ENCODE measurements at places on chromosomes 12 and 14. TPM values are rescaled to one million over a fixed set of nuclear protein-coding genes. Genes with fewer than 3 reads are reported as not detected.

The KRT82 gene
- not detected for total RNA-seq

The LBHD2 gene
- not detected for total RNA-seq

The FOXN4 gene
- total RNA-seq = not detected

The PCBP2 gene
- 960 TPM for total RNA-seq

The DCN gene
- total RNA-seq = not detected

The EPYC gene
- total RNA-seq = not detected

The ANKS1B gene
- 1.3 TPM for total RNA-seq

The DNAJC22 gene
- not detected for total RNA-seq

The TAC3 gene
- 0.57 TPM for total RNA-seq

The CD163L1 gene
- total RNA-seq = not detected

The SIX1 gene
- 0.31 TPM for total RNA-seq

The KCNK10 gene
- not detected for total RNA-seq

The ACOT6 gene
- total RNA-seq = not detected

The KLHL33 gene
- total RNA-seq = not detected

GRCh38 chr12:96130396-96131059 lies 63.6 kb upstream of the ELK3 start:
- peaks cover 15% of the 10 kb centered on the region for H3K27me3 ChIP-seq
- peaks cover 5% of the 10 kb centered on the region for H3K4me1 ChIP-seq
- no peak overlapping the region for H3K4me3 ChIP-seq
- DNase-seq = no peak
- no peak overlapping the region for H3K27ac ChIP-seq

DNA sequence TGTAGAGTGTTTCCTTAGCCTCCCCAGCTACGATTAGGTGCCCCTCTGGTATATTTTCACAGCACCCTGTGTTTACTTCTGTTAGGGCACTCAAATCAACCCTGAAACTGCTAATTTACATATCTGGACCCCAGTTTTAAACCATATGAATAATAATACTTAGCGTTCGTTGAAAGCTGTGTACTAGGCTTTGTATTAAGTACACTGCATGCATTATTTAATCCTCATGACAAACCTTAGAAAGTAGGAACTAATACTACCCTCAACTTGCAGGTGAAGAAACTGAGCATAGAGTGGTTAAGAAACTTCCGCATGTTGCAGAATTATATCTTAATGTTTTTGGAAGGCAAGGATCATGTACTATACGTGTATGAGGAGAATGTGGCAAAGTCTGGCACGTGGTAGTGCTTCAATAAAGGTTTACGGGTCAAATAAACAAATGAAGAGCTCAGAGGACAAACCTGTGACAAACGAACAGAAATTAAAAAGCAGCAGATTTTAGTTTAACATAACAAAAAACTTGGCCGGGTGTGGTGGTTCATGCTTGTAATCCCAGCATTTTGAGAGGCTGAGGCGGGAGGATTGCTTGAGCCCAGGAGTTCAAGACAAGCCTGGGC lies 22.2 kb upstream of the ARID2 start:
- H3K4me3 ChIP-seq = no peak overlapping the region
- H3K36me3 ChIP-seq = no peaks in the 10 kb centered on the region
- no peak overlapping the region for H3K27ac ChIP-seq
- DNase-seq = no peak
- no peaks in the 10 kb centered on the region for H3K4me1 ChIP-seq
- H3K27me3 ChIP-seq = no peaks in the 10 kb centered on the region

- H3K4me1 ChIP-seq = peaks cover 59% of the 10 kb centered on the region
- peak overlapping the region; percentile 96 for H3K27ac ChIP-seq
- H3K27me3 ChIP-seq = no peaks in the 10 kb centered on the region
- H3K4me3 ChIP-seq = peak overlapping the region; percentile 82
- H3K36me3 ChIP-seq = peaks cover 37% of the 10 kb centered on the region
- DNase-seq = peak; percentile 76
Measured at GRCh38 chr12:12716151-12716792, 896 bp upstream of the CDKN1B start.

- no peaks in the 10 kb centered on the region for H3K36me3 ChIP-seq
- DNase-seq = no peak
- peaks cover 14% of the 10 kb centered on the region for H3K4me1 ChIP-seq
- H3K27me3 ChIP-seq = peaks cover 67% of the 10 kb centered on the region
- H3K27ac ChIP-seq = no peak overlapping the region
Measured at GRCh38 chr12:125187780-125188741, 122.8 kb downstream of the AACS start.

- no peaks in the 10 kb centered on the region for H3K27me3 ChIP-seq
- H3K36me3 ChIP-seq = no peaks in the 10 kb centered on the region
- no peaks in the 10 kb centered on the region for H3K4me1 ChIP-seq
- no peak for DNase-seq
- H3K4me3 ChIP-seq = no peak overlapping the region
Measured at GRCh38 chr12:80634903-80635302, 72.5 kb upstream of the MYF6 start.

DNA sequence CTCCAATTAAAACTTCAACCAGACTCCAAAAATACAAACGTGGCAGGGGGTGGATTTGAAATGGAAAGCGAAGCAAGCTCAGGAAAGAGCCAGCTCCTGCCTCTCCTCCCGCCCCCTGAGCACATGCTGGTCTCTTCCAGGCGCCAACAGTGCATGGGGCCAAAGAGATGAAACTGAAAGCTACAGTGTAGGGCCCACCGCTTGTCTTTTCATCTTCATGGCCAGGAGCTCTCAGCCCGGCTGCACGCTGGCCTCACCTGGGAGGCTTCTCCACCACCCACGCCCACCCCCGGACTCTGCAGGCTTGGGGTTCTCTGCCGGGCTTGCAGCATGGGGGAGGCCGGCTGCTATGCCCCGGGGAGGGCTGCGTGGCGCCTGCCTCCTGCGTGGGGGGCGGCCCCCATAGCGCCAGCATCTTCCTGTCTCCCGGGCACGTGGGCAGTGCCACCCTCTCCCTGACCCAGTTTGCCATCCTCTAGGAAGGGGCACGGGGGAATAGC lies 2.0 kb downstream of the RIMBP2 start:
- H3K27ac ChIP-seq = no peak overlapping the region
- no peak overlapping the region for H3K4me3 ChIP-seq
- H3K27me3 ChIP-seq = peaks cover 45% of the 10 kb centered on the region
- no peaks in the 10 kb centered on the region for H3K4me1 ChIP-seq
- no peaks in the 10 kb centered on the region for H3K36me3 ChIP-seq

GRCh38 chr14:89357655-89358297 lies 59.3 kb downstream of the FOXN3 start:
- H3K4me1 ChIP-seq = peaks cover 17% of the 10 kb centered on the region
- no peak overlapping the region for H3K4me3 ChIP-seq
- no peak overlapping the region for H3K27ac ChIP-seq
- no peaks in the 10 kb centered on the region for H3K27me3 ChIP-seq
- peaks cover 17% of the 10 kb centered on the region for H3K36me3 ChIP-seq

DNA sequence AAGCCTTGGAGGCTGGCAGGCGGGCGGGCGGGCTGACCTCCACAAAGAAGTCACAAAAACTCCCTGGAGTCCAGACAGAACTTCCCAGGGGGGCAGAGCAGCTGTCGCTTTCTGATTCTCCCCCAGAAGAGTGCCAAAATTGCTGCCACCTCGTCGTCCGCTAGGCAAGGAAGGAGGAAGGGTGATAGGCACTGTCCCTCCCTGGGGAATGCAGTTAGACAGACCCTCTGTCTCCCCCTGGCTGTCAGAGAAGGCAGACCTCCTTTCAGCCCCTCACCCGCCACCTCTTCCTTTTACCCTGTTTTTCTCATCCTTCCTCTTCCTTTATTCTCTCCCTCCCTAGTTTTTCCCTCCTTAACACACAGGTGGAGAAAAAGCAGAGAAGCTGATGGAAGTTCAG lies 18.7 kb downstream of the GRIN2B start:
- no peaks in the 10 kb centered on the region for H3K4me1 ChIP-seq
- no peaks in the 10 kb centered on the region for H3K27me3 ChIP-seq
- H3K27ac ChIP-seq = no peak overlapping the region
- no peaks in the 10 kb centered on the region for H3K36me3 ChIP-seq
- no peak for DNase-seq

GRCh38 chr14:96203635-96204034 lies 1.0 kb upstream of the BDKRB2 start:
- H3K4me3 ChIP-seq = no peak overlapping the region
- no peaks in the 10 kb centered on the region for H3K36me3 ChIP-seq
- H3K27me3 ChIP-seq = peaks cover 13% of the 10 kb centered on the region
- no peak for DNase-seq
- H3K27ac ChIP-seq = no peak overlapping the region

DNA sequence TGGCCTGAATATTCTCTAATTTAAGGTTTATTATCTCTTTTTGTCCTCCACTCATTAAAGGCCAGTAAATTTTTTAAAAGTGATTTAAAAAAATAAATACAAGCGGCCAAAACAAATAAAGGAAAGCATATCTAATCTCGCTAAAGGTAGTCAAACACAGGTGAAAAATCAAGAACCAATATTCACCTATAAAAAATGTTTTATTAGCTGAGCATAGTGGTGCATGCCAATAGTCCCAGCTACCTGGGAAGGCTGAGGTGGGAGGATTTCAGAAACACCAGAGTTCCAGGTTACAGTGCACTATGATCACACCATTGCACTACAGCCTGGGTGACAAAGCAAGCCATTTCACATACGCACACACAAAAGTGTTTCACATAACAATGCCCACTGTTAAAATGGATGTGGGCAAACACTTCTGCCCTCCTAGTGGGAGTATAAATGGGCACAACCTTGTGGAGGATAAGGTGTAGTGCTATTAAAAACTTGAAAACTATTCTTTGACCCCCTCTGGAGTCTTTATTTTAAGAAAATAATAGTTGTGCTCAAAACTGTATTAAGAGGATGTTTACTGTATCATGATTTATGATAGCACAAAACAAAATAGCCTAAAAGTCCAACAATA lies 32.7 kb upstream of the NAP1L1 start:
- H3K36me3 ChIP-seq = no peaks in the 10 kb centered on the region
- no peak for DNase-seq
- H3K4me3 ChIP-seq = no peak overlapping the region
- no peaks in the 10 kb centered on the region for H3K4me1 ChIP-seq

DNA sequence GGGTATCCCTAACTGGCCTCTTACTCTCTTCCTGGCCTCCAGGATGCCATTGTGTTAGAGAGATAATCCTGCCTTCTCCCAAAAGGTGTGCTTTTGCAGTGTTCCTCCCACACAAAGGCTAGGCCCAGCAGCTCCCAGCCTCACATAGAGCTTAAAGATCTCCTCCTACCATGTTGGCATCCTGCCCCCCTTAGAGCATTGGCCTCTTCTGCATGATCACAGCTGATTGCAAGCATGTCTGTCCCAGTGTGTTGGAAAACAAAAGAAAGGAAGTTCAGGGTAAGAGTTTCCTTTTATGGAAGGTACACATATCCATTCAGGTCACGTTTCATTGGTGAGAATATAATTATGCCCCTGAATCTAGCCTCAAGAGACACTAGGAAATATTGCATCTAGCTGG lies 405.4 kb downstream of the TMTC2 start:
- H3K36me3 ChIP-seq = no peaks in the 10 kb centered on the region
- no peak overlapping the region for H3K4me3 ChIP-seq
- no peaks in the 10 kb centered on the region for H3K4me1 ChIP-seq
- no peak for DNase-seq
- H3K27me3 ChIP-seq = no peaks in the 10 kb centered on the region

- peak overlapping the region; percentile 87 for H3K4me3 ChIP-seq
- peaks cover 78% of the 10 kb centered on the region for H3K4me1 ChIP-seq
- H3K27ac ChIP-seq = peak overlapping the region; percentile 96
- no peaks in the 10 kb centered on the region for H3K27me3 ChIP-seq
- DNase-seq = no peak
Measured at GRCh38 chr14:61438497-61438859, 117.1 kb downstream of the PRKCH start.

DNA sequence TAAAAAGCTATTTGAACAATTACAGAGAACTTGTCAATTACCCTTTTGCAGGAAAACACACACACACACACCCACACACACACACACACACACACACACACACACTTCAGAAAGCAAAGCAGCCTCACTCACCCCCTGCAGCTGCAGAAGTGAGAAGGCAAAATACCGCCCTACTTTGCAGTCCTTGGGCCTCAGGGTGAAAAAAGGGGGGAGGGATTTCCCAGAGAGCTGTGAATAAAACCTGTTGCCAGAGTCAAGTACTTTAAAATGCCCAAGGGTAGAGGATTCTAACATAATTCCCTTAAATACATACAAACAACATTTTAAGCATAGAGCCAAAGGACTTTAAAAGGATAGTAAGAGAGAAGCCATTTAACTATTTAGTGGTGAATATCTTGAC lies 285.9 kb downstream of the MDGA2 start:
- no peaks in the 10 kb centered on the region for H3K27me3 ChIP-seq
- H3K4me1 ChIP-seq = no peaks in the 10 kb centered on the region
- no peaks in the 10 kb centered on the region for H3K36me3 ChIP-seq
- no peak for DNase-seq

GRCh38 chr14:71267007-71267513 lies 359.8 kb downstream of the PCNX1 start:
- DNase-seq = peak; percentile 67
- peaks cover 9% of the 10 kb centered on the region for H3K27me3 ChIP-seq
- H3K36me3 ChIP-seq = peaks cover 17% of the 10 kb centered on the region
- H3K27ac ChIP-seq = peak overlapping the region; percentile 63
- H3K4me1 ChIP-seq = peaks cover 32% of the 10 kb centered on the region

DNA sequence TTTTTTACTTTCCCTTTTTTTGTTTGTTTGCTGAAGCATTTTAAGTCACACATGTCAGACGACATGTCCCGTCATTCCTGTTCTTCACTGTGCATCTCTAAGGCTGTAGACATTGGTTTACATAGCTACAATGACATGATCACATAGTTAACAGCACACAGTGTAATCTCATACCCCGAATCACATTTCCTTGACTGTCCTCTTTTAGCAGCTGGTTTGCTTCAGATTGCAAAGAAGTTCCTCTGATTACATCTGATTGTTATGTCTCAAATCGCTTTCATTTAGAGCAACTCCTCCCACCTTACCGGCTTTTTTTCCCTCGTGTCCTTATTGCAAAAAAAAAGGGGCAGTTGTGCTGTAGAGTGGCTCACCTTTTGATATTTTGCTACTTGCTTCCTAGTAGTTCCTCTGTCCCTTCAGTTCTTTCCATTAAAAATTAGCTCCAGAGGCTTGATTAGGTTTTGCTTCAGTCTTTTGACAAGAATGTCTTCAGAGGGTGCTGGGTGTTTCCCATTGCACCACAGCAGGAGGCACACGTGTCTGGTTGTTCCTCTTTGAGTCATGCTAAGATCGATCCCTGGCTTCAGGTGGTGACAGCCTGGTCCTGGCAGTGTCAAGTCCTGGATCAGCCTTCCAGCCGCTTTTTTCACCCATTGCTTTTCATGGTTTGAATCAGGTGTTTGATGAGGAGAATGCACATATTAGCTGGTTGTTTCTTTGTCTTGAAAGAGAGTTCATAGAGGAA lies 35.0 kb downstream of the ZNF664 start:
- peak overlapping the region; percentile 32 for H3K4me3 ChIP-seq
- peak; percentile 61 for DNase-seq
- H3K27me3 ChIP-seq = no peaks in the 10 kb centered on the region
- H3K27ac ChIP-seq = peak overlapping the region; percentile 69

Data from activated CD4-positive, alpha-beta T cell treated with anti-CD3 and anti-CD28 coated beads, Interleukin-2, amount 10 ng/mL, durations not matched to agents 24 days and 14 days (primary cell).